ENCODE measurements at places on chromosomes 12 and 14.

DNA sequence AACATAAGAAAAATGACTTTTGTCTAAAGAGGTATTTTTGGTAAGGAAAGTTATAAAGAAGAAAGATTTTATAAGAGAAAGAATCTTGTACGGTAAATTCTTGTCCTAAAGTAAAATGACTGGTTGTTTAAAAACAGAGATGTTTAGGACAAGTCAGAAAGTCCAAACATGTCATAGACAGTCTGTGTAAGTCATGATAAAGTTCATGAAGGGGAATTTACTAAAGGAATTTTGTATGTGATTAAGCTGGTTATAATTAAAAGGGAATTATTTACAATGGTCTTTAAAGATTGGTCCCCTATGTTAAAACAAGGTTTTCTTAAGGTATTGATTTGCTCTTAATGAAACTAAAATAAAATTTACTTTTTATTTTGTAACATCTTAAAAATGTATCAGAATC is 269.4 kb upstream of the CCDC196 start:
- DNase-seq: no peak

GRCh38 chr12:5247144-5247543 is 184.8 kb upstream of the NTF3 start:
- DNase-seq: no peak

GRCh38 chr12:13071305-13072280 is 27.4 kb downstream of the FAM234B start:
- no peak for DNase-seq

- no peak for DNase-seq
Measured at GRCh38 chr12:94650143-94651056, at the start of gene TMCC3. Gene TMCC3, minus strand, starts transcription at chr12:94650557. Its CDS starts 127 bp downstream, at chr12:94650430.

- DNase-seq: no peak
Measured at GRCh38 chr14:75126121-75126544, 715 bp downstream of the NEK9 start.

DNA sequence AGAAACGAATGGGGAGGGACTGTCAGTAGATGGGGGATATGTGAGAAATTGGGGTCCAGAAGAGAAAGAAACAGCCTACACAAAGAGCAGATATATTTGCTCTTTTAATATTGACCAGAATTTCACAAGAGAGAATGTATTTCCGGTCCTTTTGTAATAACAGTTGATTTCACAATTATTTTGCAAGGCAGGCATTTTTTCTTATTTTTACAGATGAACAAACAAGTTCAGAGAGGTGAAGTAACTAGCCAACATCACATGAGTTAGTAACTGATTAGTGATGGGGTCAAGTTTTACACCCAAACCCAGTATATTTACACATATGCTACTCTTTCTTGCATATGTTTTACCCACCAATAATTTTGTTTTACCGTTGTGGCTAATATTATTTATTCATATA is 188.2 kb downstream of the NAV3 start:
- DNase-seq: no peak

GRCh38 chr12:46450279-46450748 is 77.7 kb upstream of the SLC38A2 start:
- DNase-seq: no peak
